ENCODE measurements at places on chromosomes 4 and X.
A peak's percentile ranks its signal among the peaks of the same experiment; 100 is the strongest.

DNA sequence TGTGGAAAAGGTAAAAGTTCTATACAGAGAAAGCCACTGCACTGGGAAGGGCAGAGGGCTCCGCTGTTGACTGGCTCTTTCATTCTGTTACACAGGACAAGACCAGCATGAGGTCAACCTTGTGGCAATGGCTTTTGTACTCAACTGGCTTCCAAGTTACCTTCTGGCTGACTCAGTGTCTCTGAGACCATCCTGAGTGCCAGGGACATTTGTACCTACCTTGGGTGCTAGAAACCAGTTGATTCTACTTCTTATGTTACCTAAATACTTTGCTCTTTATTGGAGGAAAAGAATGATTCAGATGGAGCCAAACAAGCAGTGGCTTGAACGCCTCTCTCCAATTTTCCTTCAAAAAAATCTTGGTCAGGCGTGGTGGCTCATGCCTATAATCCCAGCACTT lies 123.2 kb downstream of the RBM47 start:
- no peak for DNase-seq

- peak; percentile 53 for DNase-seq
These were observed 58.0 kb upstream of the FRMPD4 start for GRCh38 chrX:12080265-12080664.

DNA sequence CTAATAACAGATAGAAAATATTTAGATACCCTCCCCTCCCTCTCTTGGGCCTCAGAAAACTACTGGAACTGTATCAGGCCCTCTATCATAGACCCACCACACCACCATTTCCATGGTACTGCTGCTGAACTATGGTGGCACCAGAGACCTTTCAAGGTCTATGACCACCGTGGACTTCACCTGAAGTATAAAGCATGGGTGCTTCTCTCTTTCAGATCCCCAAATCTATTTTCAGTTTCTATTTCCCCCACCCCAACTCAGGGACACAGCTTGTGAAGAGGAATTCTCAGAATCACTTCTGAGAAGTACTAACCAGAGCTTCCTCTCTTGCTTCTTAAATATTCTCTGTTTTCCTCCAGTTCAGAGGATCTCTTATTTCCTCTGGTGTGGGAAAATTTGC lies 840.8 kb upstream of the HTR2C start:
- no peak for DNase-seq

DNA sequence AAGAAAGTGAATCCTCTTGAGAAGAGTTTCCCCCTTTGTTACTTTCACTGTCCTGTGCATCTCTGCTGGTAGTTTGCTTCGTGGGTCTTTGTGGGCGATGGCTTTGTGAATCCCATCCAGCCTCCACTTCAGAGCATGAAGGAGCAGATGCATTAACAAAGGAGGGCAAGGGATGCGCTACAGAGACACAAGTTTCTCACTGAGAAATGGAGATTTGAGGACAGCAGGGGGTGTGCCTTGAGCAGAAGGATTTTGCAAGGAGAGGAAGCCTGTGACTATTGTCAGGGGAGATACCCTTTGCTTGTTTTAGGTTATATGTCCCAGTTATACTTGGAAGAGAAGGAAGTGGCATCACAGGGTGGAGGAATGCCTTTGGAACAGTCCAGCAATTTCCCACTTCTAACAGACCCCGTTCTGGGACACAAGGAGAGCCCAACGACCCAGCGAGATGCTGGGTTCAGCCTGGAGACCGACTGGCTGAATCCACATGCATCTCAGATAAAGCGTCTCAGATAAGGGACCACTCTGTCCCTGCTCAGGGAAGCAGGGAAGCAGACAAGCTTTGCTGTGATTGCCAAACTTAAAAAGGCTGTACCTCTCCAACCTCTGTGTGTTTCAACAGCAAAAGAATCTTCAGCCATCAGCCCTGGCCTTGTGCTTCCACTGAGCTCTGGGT lies 314.6 kb upstream of the GATB start:
- DNase-seq: no peak

- DNase-seq: peak; percentile 66
These were observed 357.8 kb downstream of the MID1IP1 start for GRCh38 chrX:39158801-39159657.

- no peak for DNase-seq
These were observed 12.8 kb downstream of the CYSLTR1 start for GRCh38 chrX:78314561-78314960.

DNA sequence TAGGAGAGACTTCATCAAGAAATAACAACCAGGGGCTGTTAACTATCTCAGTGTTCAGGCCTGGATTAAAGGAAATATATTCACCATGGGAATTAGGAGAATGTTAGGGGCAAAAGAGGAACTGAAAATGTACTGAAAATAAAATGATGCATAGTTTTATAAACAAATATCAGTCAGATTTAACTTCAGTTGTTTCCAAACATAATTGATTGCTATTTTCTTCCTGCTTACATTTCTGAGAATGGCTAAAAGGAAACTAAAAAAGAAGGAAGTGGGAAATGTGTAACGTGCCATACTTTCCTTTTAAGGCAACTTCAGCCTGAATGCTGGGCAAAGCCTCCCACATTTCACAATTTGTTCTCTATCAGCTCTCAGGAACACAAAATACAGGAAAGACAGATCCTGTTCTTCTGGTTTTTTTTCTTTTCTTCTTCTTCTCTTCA lies 178.1 kb downstream of the MAML3 start:
- DNase-seq: peak; percentile 63

GRCh38 chrX:12981880-12982279 lies 7.0 kb downstream of the TMSB4X start:
- no peak for DNase-seq

GRCh38 chrX:30340753-30341152 lies 31.6 kb upstream of the NR0B1 start:
- no peak for DNase-seq

DNA sequence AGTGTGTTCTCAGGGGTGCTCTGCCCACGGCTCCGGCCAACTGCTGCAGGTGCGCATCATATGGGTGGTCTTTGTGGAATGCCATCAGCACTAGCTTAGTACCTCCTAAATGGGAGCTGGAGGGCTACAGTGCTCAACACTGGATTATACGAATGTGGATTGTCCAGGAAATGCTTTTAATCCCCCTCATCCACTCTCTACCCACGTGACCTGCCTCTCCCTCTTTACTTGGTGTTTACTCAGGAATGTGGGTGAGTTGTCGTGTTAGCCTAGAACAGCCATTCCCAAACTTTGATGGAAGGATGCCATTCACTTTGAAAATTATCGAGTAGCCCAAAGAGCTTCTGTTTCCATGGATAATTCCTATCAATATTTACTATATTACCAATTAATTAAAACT lies 150.8 kb downstream of the PTTG2 start:
- DNase-seq: no peak

DNA sequence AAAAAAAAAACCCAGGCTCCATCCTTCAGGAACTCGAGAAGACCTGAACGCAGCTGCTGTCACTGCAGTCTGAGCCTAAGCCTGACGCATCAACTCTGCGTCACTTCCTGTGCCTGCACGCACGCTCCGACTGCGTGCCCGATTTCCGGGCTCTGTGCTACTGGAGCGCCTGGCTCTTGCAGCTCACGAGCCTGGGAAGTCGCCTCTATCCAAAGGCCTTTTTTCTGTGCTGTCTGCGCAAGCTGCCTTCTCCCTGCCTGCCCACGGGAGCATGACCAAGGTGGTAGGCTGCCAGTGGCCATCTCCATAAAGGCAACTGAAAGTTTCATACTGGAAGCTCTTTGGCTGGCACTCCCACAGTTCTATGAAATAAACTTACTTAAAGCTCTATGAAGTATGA lies 9.9 kb upstream of the GASK1B start:
- peak; percentile 40 for DNase-seq

DNA sequence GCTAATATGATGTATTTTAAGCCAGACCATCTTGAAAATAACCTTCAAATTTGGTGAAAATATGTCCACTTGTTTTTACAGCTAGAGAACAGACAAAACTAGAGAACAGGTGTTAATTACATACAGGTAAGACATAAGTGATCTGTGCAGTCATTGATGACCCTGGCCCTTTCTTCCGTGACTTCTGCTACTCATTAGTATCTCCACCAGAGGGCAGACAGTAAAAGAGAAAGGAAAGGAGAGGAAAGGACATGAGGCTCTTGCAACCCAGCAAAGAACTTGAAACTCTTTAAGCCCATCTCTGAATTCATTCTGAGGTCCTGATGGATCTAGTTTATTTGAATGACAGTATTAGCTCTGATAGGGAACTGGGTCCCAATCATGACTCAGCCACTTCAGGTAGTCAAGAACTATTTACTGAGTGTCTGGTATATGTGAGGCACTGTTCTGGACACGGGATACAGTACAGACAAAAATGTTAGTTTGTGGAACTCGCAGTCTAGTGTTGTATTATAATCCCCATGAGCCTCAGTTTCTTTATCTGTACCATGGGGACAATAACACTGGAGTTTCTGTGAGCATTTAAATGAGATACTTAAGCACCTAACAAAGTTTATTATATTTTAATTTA lies 121.0 kb upstream of the TEX13D start:
- peak; percentile 6 for DNase-seq

- DNase-seq: no peak
These were observed 7.3 kb downstream of the GRPEL1 start for GRCh38 chr4:7060346-7061150.

- DNase-seq: no peak
These were observed 624 bp downstream of the BEX5 start for GRCh38 chrX:102154900-102155805.

- DNase-seq: peak; percentile 50
These were observed 5.6 kb upstream of the PCDH7 start for GRCh38 chr4:30714408-30715031.
